A549 treated with CpdA at 1 μM for 4 hours (cell line): ENCODE measurements at places on chromosomes 16 and 17. TPM values are rescaled to one million over a fixed set of nuclear protein-coding genes. Genes with fewer than 3 reads are reported as not detected.

Gene KRT27
- total RNA-seq: not detected in 5 replicates

Gene HCRT
- total RNA-seq: 0.10 TPM in 1 of 5 replicates, not detected in the others

Gene EPX
- not detected in 5 replicates for total RNA-seq

Gene OR1A1
- not detected in 5 replicates for total RNA-seq

Gene CRHR1
- 0.11 to 0.27 TPM (median 0.12 TPM) in 4 of 5 replicates, not detected in the other for total RNA-seq

Gene OR1D2
- total RNA-seq: not detected in 5 replicates

Gene TLCD3A
- 50.9 to 56.8 TPM (median 55.1 TPM) in 5 replicates for total RNA-seq

Gene MFAP4
- total RNA-seq: 0.07 TPM in 1 of 5 replicates, not detected in the others

Gene TP53TG3C
- total RNA-seq: 0.11 to 0.59 TPM in 2 of 5 replicates, not detected in the others

Gene TP53TG3
- 0.49 to 1.1 TPM (median 0.63 TPM) in 4 of 5 replicates, not detected in the other for total RNA-seq

Gene TBC1D3I
- 0.09 to 0.19 TPM (median 0.15 TPM) in 3 of 5 replicates, not detected in the others for total RNA-seq

Gene TRIM72
- 0.01 to 0.16 TPM (median 0.03 TPM) in 4 of 5 replicates, not detected in the other for total RNA-seq

Gene ENPP7
- total RNA-seq: not detected in 5 replicates

Gene MYH2
- total RNA-seq: not detected in 5 replicates

Gene IL17C
- total RNA-seq: not detected in 5 replicates

Gene C16orf92
- not detected in 5 replicates for total RNA-seq

Gene TEX14
- 0.02 to 0.15 TPM (median 0.09 TPM) in 4 of 5 replicates, not detected in the other for total RNA-seq

Gene CCDC78
- 3.7 to 7.1 TPM (median 5.7 TPM) in 5 replicates for total RNA-seq

Gene FAAP100
- total RNA-seq: 18.0 to 28.3 TPM (median 23.3 TPM) in 5 replicates

Gene VAT1L
- total RNA-seq: 0.01 to 0.05 TPM in 2 of 5 replicates, not detected in the others

Gene TRPV3
- 0.36 to 0.67 TPM (median 0.41 TPM) in 5 replicates for total RNA-seq

Gene CASKIN1
- 0.44 to 3.9 TPM (median 0.57 TPM) in 5 replicates for total RNA-seq

Gene CTRB1
- total RNA-seq: not detected in 5 replicates

Gene ABCA8
- total RNA-seq: 0.10 to 0.44 TPM (median 0.23 TPM) in 5 replicates

Gene TPPP3
- total RNA-seq: 8.4 to 13.5 TPM (median 11.8 TPM) in 5 replicates

Gene CDRT15
- not detected in 5 replicates for total RNA-seq

Gene TERB1
- 0.07 TPM in 1 of 5 replicates, not detected in the others for total RNA-seq

Gene OR3A3
- not detected in 5 replicates for total RNA-seq

Gene RNF112
- total RNA-seq: 0.45 to 1.0 TPM (median 0.88 TPM) in 5 replicates

Gene GAS2L2
- 0.09 to 0.21 TPM (median 0.12 TPM) in 4 of 5 replicates, not detected in the other for total RNA-seq

Gene CD79B
- total RNA-seq: not detected in 5 replicates

Gene GPR139
- not detected in 5 replicates for total RNA-seq

Gene KRTAP2-1
- not detected in 5 replicates for total RNA-seq

Gene CLDN6
- total RNA-seq: 0.30 to 0.58 TPM (median 0.32 TPM) in 4 of 5 replicates, not detected in the other

Gene KRT9
- total RNA-seq: not detected in 5 replicates

Gene TBX6
- total RNA-seq: 0.25 to 0.53 TPM (median 0.32 TPM) in 4 of 5 replicates, not detected in the other

Gene PPP1R9B
- total RNA-seq: 47.0 to 62.9 TPM (median 59.0 TPM) in 5 replicates
